ENCODE measurements at places on chromosomes 2 and 18. TPM values are rescaled to one million over a fixed set of nuclear protein-coding genes. Genes with fewer than 3 reads are reported as not detected.

DNA sequence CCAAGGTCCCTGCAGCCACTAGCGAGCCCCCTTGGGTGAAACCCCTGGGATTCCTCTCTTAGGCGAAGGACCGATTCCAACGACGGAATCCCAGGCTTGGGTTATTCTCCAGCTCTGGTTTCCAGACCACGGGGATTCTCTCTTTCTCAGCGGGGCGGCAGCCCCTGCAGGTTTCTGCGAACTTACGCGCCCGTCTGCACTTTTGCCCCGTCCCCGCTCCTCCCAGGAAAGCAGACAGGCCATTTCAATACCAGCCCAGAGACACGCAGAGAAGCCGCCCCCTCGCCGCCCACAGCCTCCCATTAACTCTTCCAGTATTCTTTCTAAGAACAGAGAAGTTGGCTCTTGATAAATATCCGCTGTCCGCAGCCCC, 1.2 kb downstream of the CBLN2 start:
- no peak for DNase-seq

GRCh38 chr2:155980941-155981560, 351.5 kb downstream of the NR4A2 start:
- no peak for DNase-seq

GRCh38 chr2:113184531-113185230, 10.9 kb downstream of the PSD4 start:
- DNase-seq, result no peak

DNA sequence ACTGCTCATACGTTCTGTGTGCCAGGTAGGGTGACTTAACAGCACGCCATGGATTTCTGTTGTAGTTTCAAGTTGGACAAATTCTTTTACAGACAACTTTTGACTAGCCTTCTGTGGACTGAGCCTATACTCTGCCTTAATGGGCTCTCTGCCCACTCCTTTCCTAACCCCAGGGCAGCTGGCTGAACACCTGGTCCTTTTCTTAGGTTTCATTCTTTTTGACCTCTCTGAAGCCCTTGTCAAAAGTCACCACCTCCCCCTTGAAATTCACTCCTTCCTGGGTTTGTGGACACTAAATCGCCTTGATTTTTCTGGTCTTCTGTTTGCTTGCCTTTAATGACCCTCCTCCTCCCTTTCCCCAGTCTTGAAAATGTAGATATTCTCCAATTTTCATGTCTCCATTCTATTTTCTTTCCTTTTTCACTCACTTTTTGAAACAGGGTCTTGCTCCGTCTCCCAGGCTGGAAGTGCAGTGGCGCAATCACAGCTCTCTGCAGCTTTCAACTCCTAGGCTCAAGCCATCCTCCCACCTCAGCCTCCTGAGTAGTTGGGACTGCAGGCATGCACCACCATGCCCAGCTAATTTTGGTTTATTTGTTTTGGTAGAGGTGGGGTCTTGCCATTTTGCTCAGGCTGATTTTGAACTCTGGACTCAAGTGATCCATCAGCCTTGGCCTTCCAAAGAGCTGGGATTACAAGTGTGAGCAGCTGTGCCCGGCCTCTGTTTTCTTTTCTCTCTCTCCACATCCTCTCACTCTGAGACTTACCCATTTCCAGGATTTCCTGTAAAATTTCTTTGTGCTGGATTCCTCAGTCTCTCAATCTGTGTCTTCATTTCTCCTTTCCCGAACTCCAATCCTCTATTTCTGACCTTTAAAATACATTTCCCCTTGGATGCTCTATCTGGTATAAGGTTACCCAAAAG, 112.9 kb downstream of the PLB1 start:
- DNase-seq, result no peak

- DNase-seq, result no peak
Measured at GRCh38 chr2:105961599-105962146, 217.0 kb downstream of the NCK2 start.

- DNase-seq, result no peak
Measured at GRCh38 chr18:59954755-59955156, 55.0 kb downstream of the PMAIP1 start.

The ELOA2 gene
- not detected for total RNA-seq

- no peak for DNase-seq
Measured at GRCh38 chr2:217421834-217422233, 562.0 kb upstream of the TNP1 start.

GRCh38 chr2:102058293-102058833, 66.6 kb downstream of the IL1R2 start:
- no peak for DNase-seq

- no peak for DNase-seq
Measured at GRCh38 chr2:114642988-114643553, 200.6 kb downstream of the DPP10 start.

The IL1A gene
- total RNA-seq, result not detected

The NCK2 gene
- 92.5 TPM for total RNA-seq

DNA sequence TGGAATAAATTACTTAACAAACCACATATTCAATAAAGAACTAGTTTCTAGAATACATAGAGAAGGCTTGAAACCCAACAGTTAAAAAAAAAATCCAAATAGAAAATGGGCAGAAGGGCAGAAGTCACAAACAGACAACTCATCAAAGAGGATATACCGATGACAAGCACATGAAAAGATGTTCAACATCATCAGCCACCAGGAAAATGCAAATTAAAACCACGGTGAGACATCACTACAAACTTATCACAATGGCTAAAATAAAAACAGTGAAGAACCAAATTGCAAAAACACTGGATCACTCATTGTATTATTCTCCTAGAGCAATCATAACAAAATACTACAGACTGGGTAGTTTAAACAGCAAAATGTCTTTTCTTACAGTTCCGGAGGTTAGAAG, 14.5 kb downstream of the SESTD1 start:
- DNase-seq, result no peak

DNA sequence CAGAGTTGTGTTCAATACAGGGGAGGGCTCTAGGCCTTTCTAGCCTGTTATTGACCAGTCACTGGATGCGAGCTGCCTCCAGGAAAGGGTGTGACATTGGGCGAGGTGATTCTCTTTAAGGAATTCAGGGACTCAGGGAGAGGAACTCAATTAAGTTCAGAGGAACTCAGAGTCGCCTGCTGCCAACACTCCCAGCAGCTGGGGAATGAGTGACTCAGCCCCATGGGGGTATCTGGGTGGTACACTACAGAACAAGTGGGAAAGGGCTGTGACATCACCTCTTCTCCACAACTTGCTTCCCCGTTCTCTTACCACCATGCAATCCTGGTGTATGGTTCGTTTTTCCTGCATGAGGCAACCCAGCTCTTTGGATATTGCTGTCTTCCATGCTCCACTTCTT, 50.4 kb upstream of the CYRIA start:
- DNase-seq, result no peak

The C2orf49 gene
- total RNA-seq, result 27.2 TPM

DNA sequence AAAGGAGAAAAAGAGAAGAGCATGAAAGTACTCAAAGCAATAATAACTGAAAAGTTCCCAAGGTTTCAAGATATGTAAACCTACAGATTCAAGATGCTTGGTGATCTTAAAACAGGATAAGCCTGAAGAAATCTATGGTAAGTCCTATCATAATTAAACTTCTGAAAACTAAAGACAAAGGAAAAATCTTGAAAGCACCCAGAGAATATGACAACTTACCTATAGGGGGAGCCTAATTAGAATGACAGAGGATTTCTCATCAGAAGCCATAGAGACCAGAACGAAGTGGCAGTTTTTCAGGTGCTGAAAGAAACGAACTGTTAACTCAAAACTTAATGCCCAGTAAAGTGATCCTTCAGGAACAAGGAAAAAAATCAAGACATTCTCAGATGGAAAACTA, 59.7 kb downstream of the XDH start:
- DNase-seq, result no peak

DNA sequence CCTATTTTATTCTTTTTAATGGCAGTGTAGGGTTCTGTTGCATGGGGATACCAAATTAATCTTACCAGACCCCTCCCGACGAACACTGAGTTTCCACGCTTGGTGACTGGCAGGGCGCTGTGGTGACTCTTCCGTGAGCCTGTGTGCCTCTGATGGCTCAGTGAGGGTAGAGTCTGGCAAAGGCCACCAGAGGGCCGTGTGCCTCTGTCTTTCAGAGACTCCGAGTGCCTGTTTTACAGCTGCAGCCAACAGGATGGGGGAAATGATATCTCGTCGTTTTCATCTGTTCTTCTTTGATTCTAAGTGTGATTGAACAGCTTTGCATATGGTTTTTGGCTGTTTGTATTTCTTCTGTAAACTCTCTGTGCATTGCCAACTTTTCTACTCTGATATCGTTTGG, 99.8 kb downstream of the ZNF236 start:
- DNase-seq, result no peak

DNA sequence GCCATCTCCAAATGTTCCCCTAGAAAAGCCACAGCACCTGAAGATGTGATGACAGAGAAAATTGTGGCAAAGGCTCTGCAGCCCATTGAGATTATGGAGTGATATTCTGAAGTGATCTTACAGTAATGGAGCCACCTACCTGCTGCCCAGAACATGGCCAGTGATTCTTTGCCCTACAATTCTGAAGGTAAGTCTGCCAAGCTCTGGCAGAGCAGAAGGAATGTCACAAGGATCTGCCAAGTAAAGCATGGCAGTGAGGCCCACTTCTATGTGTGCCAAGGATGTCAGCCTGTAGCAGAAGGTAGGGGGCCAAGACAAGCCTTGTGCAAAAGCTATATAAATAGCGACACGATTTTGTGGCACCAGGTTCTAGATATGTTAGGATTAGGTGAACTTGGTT, 155.1 kb downstream of the RND3 start:
- no peak for DNase-seq

Measured in progenitor cell of endocrine pancreas (in vitro differentiated cells).